ENCODE measurements at places on chromosomes 6 and 20. TPM values are rescaled to one million over a fixed set of nuclear protein-coding genes. Genes with fewer than 3 reads are reported as not detected.

Gene PACSIN1
- 0.05 TPM for total RNA-seq

Gene HCK
- 0.20 TPM for total RNA-seq

Gene STMND1
- total RNA-seq, result not detected

Gene THBS2
- total RNA-seq, result not detected

Gene C6orf132
- 2.5 TPM for total RNA-seq

Gene RGS17
- 7.4 TPM for total RNA-seq
